ENCODE measurements at places on chromosomes 1 and 21.
A peak's percentile ranks its signal among the peaks of the same experiment; 100 is the strongest.

GRCh38 chr1:44661781-44662682 lies 12.2 kb downstream of the TMEM53 start:
- no peak for DNase-seq

GRCh38 chr1:66552287-66552686 lies 18.3 kb downstream of the SGIP1 start:
- no peak for DNase-seq

- peak; percentile 43 for DNase-seq
These were observed 12.9 kb downstream of the PI4KB start for GRCh38 chr1:151314137-151314875.

DNA sequence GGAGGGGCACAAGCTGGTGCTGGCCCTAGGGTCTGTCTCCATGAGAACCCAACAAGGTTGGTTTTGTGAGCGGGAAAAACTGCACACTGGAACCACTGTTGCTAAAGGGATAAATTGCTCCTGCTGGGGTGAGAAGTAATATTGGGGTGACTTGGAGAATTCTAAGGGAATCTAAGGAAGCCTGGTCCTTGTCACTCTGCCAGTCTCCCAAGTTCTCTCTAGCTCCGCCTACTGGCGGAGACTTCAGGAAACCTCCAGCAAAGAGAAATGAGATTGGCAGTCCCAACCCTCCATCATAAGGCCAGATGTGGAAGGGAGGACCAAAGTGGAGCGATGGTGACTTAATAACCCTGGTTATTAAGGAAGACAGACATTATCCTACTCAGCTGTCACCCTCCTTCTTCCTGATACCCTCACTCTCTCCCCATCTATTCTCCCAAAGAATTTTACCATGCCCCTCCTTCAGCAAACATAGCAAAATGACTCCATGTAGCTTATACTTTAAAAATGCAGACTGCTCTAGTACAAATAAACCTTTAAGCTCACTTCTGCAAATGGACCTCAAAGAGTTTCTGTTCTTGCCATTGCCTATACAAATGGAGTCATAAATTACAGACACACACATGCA lies 2.7 kb downstream of the LCE1F start:
- no peak for DNase-seq

GRCh38 chr1:51842261-51842660 lies 36.3 kb downstream of the NRDC start:
- DNase-seq, result no peak

DNA sequence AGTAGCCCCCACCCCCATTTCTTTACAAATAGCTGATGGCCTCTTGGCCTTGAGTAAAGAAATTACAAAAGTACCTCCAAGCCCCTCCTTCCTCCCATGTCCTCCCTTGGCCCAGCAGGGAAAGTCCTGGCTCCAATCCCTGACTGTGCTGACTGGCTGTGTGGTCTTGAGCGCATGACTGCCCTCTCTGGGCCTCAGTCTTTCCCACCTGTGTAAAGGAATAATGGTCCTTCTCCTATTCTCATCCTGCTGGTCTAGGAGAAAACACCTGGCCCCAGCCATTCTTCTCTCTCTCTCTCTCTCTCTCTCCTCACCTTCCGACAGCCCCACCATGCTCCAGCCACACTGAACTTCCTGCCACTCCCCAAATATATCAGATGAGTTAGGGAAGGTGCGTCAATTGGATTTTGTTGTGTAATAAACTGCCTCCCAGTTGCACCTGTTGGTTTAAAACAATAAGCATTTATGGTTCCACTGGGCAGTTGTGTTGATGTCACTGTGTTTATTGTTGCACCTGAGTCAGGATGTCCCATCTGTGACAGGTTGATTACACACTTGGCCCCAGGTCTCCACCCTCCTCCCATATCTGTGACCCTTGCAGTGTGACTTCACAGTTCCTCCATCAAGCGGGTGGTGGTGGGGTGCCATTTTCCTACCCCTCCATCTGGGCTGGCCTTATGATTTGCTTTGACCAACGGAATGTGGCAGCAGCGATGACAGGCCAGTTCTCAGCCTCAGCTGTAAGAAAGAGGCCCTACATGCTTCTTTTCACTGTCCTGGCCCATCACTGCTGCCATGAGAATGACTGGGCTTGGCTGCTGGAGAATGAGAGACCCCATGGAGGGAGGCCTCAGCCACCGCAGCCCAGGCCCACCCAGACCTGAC lies 22.3 kb upstream of the LRP8 start:
- no peak for DNase-seq

DNA sequence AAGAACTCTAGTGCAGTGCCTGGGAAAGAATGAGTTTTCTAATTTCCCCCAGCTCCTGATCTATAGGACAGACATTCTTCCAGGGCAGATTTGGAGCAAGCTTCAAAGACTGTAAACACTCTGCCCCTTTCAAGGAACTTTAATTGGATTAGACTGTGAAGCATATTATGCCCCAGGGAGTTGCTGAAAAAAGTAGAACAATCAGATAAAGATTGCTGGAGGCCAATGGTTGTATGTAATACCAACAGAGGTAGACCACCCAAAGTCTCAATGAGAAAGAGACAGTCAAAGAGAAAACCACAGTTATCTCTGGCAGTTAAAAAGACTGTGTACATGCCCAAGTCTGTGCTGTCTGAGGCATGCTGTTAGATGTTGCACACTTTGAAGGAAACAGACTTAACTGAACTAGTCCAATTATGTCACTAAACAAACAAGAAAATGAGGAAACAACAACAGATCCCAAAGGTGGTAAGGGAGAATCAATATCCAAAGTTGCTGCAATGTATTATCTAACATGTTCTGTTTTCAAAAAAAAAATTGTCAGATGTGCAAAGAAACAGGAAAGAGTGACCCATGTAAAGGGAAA lies 24.4 kb downstream of the C4BPA start:
- no peak for DNase-seq

- DNase-seq, result no peak
These were observed 36.1 kb upstream of the PLPPR4 start for GRCh38 chr1:99228153-99228552.

DNA sequence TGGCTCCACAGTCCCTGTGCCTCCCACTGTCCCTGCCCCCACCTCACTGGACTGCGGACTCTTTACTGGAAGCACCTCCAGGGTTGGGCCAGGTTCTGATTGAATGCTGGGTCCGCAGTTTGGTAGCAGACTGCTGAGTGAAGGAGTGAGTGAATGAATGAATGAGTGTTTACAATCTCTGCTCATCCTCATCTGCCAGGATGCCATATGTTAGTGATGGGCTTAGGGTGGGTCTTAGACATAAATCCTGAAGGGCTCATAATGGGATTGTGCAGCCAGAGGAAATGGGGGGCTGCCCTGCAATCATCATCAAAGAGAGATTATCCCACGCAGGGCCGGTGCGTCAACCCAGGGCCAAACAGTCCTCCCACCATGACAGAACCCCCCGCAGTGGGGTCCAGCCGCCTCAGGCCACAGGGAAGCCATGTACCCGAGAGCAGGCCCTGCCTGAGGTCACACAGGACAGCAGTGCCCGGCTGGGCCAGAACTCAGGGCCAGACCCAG lies 26.1 kb downstream of the SLC1A7 start:
- no peak for DNase-seq

DNA sequence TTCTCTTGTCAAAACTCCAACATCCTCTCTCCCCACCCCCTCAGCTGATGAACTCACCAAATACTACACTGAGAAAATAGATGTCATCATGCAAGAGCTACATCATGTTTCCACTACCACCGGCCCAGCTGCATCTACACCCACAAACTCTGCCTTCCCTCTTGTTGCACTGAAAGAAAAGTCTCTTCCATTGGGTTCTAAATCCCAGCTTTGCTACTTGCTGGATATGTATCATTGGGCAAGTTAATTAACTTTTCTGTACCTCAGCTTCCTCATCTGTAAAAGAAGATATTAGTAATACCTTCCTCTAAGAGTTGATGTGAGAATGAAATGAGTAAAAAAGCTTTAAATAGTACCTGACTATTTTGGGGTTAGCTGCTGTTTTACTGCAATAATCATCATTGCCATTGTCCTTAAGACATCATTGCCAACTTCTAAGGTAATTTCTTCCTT lies 108.6 kb downstream of the OLFML2B start:
- no peak for DNase-seq

- DNase-seq, result no peak
These were observed 552.4 kb upstream of the DAB1 start for GRCh38 chr1:57976216-57976615.

GRCh38 chr1:247299723-247300381 lies 31.8 kb downstream of the ZNF496 start:
- no peak for DNase-seq

DNA sequence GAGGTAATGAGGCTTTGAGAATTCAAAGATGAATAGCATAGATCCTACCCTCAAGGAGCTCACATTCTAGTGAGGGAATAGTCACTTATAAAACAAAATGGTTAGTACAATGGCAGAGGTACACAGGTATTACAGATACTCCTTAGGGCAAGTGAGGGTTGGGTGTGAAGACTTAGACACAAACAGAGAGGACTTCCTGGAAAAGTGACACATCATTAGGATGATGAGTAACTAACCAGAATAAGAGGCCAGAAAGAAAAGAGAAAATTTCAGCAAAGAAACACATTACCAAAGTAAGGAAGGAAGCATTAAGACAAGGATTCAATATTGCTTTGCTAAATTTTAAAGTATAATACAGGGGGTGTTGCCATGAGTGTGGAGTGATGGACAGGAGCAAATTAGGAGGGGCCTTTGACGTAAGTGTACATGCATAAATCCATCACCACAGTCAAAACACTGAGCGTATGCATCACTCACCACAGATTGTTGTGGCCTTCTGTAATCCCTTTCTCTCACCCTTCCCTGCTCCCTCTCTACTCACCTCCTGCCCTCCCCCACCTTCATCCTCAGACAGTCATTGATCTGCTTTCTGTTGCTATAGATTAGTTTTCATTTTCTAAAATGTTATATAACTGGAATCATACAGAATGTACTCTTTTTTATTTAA lies 7.9 kb downstream of the CD53 start:
- DNase-seq, result no peak

DNA sequence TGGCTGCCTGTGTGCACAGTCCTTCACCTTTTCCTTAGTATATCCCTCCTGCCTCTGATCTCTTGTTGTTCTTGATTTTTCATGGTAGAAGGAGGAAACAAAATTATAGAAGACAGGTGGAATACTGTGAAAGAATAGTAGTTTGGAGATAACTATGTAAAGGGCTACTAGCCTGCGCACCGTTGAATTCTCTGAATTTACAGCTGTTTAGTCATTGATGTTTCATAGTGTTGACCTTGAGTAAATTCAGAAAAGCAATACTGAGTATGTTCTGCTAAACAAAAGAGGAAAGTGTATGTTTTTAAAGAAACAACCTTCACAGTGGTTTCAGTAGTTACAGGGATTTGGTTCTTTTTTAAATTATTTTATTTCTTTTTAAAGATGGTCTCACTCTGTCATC lies 18.1 kb downstream of the CAMTA1 start:
- DNase-seq, result no peak

Data from AG09319 (cell line).